ENCODE measurements at places on chromosomes 4 and X.
A peak's percentile ranks its signal among the peaks of the same experiment; 100 is the strongest.

- DNase-seq = no peak
Observed at GRCh38 chr4:175092114-175092513, 174.0 kb downstream of the ADAM29 start.

GRCh38 chr4:3637326-3638016, 105.2 kb upstream of the LRPAP1 start:
- no peak for DNase-seq

GRCh38 chr4:139223682-139224317, 46.8 kb upstream of the ELF2 start:
- DNase-seq = peak; percentile 57

DNA sequence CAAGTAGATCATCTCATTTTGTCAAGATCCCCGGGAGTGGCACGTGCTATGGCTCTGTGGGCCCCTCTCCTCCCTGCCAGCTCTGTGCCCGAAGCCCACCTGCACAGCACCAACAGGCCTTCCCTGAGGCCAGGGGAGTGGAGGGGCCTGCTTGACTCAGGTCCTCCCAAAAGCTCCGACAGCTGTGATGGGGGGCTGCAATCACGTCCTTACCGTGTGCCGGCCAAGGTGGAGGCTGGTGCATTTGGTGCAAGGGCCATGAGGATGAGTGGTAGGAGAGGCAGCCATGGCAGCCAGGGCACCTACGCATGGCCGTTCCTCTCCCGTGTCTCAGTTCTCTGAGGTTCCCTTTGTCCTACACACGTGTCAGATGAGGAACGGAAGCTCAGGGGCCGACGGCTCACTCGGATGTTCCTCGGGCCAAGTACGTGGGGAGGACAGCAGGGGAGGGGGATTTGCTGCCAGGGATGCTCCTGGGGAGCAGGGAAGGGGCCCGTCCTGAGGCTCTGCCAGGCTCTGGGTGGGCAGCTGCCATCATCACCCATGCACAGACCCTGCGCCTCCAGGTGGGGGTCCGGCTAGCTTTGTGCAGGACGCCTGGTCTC, 95.8 kb downstream of the HMX1 start:
- DNase-seq = no peak

GRCh38 chrX:127190381-127190780, 370.9 kb downstream of the PRR32 start:
- no peak for DNase-seq

- no peak for DNase-seq
Observed at GRCh38 chr4:56082829-56083228, 134.1 kb downstream of the CEP135 start.

DNA sequence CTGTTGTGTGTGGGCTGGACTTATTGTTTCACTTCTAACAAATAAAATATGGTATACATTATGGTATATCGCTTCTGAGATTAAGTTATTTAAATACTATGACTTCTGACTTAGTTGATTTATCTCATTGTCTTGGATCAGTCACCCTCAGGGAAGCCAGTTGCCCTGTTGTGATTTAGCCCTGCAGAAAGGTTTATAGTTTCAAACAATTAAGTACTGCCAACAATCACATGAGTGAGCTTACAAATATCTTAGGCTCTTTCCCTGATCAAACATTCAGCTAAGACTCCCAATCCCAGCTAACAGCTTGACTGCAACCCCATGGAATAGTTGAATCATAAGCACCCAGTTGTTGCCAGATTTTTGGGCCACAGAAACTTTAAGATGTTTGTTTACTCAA, 85.4 kb downstream of the MAGEC1 start:
- DNase-seq = peak; percentile 0

GRCh38 chr4:125097729-125098128, 217.0 kb upstream of the FAT4 start:
- DNase-seq = peak; percentile 39

GRCh38 chr4:177461606-177462005, 19.4 kb upstream of the AGA start:
- DNase-seq = peak; percentile 37

GRCh38 chrX:44975666-44976263, 102.8 kb downstream of the KDM6A start:
- no peak for DNase-seq

GRCh38 chrX:138711399-138712347, at the start of gene FGF13:
Gene FGF13 (minus strand): TSS chrX:138711717. CDS start chrX:138711003, 714 bp downstream.
- no peak for DNase-seq

DNA sequence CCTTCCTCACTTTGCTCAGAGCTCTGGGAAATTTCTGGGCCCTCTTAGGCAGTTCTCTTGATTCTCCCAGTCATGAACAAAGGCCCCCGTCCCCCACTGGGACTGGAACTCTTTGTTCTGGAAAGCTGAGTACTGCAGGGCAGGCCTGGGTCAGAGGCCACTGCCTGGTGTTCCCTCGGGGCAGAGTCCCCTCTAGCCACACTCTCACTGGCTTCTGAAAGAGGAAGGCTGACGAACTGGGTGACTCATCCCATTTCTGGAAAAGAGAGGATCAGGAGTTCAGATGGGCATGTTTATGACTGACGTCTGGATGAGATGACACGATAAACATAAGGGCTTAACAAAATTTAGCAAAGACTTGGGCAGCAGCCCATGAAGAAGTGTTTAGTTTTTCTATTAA, 47.7 kb downstream of the DDX3X start:
- peak; percentile 65 for DNase-seq

DNA sequence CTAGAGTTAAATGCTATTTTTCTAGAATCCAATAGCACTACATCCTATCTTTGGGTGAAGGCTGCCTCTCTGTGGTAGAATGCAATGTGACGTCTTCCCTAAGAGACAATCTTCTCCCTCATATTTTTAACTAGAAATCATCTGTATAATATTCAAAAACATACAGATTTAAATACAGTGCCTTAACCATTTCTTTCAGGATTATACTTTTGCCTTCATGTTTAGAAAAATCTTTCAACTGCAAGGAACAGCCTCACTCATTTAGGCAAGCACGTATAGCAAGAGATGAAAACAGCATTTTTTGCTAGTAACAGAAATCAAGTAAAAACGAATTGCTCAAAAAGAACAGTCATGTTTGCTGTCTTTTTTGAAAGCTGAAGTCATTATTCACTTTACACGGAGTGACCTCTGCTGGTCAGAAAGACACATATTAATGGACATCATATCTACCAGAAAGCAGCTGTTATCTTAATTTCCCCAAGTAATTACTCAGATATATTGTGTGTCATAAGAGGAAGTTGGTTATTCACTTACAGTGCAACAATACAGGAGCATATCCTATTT, 422.3 kb downstream of the STPG2 start:
- DNase-seq = peak; percentile 11

- DNase-seq = peak; percentile 74
Observed at GRCh38 chrX:153970357-153971123, 1.1 kb downstream of the HCFC1 start.

DNA sequence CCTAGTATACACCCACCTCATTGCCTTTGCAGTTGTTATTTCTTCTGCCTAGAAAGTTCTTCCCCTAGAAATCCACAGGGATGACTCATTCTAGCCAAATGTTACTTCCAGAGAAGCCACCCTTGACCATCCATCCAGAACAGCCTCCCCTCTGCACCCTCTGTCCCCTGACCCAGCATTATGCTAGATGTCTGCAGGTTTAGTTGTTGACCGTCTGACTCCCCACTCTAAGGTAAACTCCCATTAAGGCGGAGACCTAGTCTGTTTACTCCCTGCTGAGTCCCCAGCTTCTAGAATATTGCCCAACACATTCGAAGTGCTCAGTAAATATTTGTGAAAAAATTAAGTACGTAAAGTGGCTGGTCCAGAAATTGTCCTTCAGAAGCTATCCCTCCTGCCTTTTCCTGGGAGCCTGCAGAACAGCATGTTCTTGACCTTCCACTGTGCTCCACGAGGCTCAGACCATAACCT, 11.0 kb downstream of the SRD5A3 start:
- no peak for DNase-seq

DNA sequence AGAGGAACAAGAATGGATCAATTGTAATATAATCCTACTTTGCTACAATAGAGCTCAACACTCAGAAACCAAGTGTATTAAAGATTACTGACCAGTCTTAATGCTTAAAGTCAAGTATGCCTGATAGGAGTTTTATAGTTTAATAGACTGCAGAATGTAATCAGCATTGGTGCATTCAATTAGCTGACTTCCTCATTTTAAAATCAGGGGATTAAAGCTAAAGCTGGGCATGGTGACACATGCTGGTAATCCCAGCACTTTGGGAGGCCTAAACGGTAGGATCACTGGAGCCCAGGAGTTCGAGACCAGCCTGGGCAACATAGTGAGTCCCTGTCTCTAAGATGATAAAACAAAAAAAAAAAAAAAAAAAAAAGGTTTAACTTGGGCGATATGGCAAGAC, 10.8 kb downstream of the HNRNPDL start:
- no peak for DNase-seq

- no peak for DNase-seq
Observed at GRCh38 chr4:3302173-3302785, 9.5 kb downstream of the RGS12 start.

DNA sequence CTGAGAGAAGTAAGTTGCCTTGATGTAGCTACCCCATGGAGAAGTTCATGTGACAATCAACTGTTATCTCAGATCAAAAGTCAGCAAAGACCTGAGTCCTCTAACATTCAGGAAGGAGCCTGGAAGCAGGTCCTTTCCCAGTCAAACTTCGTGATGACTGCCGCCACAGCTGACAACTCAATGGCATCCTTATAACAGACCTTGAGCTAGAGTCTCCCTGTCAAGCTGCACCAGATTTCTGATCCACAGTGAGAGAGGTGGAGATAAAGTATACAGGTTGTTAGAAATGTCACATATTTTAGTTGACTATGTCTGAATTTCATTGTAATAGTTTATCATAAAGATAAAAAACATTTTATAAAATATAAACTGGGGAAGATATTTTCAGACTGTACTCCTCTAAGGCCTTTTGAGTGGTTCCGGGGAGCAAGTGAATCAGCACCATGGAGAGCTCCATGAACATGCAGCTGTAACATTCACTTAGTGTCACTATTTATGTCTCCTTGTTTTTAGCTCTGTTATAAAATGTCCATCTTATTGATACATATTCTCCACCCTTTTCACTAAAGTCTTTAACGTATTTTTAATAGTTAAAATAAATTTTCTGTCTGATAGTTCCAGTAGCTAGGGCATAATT, 1653.5 kb upstream of the AGA start:
- peak; percentile 2 for DNase-seq

- no peak for DNase-seq
Observed at GRCh38 chr4:76737771-76738085, 160.2 kb downstream of the SOWAHB start.
